Stimulated activated CD8-positive, alpha-beta memory T cell treated with anti-CD3 and anti-CD28 coated beads, Interleukin-2, amount 100 ng/mL, for 1 hour (primary cell): ENCODE measurements at places on chromosomes 1 and 21.

GRCh38 chr1:230108580-230108979 is 41.5 kb downstream of the GALNT2 start:
- no peak for DNase-seq

- no peak for DNase-seq
These were observed 46.3 kb upstream of the ETS2 start for GRCh38 chr21:38759413-38759812.

DNA sequence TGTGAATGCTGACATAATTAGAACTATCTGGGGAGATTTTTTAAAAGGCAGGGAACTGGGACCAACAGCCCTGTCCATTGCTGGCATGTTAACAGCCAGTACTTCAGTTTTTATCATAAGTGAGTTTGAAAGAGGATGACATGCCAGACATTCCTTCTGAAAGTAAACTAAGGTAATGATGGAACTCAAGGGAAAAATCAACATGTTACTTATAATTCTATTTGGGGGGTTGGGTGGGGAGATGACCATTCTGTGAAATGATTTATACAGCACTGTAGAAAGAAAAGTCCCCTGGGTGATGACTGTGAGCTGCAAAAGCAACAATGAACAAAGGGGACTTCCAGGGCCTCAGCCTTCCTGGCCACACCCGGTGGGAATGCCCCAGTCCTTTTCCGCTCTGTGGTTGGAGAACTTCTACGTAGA is 5.4 kb upstream of the LAMC2 start:
- no peak for DNase-seq

GRCh38 chr1:192983349-192983980 is 75.7 kb downstream of the UCHL5 start:
- DNase-seq, result no peak

GRCh38 chr1:181607524-181607923 is 124.2 kb downstream of the CACNA1E start:
- DNase-seq, result no peak

DNA sequence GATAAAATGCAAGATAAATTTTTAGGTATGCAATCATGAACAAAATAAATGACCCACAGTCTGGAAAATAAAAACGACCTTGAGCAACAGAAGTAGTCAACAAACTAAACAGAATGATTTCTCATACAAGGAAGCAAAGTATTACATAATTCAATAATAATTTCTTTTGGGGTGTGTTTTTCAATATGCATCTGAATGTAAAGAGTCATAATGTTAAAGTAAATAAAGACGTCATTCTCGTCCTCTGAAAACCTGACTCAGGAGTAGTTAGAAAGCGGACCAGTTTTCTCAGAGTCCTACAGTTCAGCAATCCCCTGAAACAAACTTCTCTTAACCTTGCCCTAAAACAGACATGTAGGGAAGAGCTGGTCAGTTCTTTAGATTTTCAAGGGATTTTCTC is 18.6 kb downstream of the CDC42BPA start:
- DNase-seq, result no peak
